ENCODE measurements at places on chromosomes 1 and 21.

DNA sequence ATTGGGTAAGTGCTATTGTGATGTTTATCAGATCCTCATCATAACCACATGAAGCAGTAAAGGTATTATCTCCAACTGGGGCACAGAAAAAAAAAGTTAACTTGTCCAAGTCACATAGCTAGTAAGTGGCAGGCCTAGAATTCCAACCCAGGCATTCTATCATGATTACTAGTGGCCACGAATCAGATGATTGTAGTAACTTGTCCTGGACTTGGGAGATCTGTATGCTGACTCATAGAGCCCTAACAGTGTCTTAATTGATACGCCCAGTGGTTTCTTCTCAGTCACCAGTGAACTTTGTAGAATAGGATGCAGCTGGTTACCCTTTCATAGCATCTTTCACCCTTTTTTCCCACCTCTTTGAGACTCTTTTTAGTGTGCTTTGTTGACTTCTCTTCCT is 91.1 kb upstream of the UBE2U start:
- no peak for DNase-seq

DNA sequence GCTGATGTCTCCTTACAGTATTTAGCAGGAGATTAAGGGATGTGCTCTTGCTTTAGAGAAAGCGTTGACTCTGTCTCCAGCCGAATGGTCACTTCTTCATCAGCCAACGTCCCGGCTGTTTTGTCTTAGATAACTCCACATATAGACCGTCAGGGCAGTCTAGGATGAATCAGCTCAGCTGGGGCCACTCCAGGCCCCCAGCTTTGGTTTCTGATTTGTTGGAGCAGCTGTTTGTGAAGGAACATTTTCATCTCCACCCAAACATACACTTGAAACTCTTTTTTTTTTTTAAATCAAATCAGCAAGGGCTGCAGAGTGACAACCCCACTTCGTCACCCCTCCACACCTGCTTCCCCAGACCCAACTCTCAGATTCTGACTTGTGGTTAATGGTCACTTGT is 206.1 kb upstream of the GALNT2 start:
- no peak for DNase-seq

- no peak for DNase-seq
Measured at GRCh38 chr1:93350322-93350721, 4.6 kb downstream of the DR1 start.

- no peak for DNase-seq
Measured at GRCh38 chr1:47738560-47739182, 258.5 kb downstream of the TRABD2B start.

DNA sequence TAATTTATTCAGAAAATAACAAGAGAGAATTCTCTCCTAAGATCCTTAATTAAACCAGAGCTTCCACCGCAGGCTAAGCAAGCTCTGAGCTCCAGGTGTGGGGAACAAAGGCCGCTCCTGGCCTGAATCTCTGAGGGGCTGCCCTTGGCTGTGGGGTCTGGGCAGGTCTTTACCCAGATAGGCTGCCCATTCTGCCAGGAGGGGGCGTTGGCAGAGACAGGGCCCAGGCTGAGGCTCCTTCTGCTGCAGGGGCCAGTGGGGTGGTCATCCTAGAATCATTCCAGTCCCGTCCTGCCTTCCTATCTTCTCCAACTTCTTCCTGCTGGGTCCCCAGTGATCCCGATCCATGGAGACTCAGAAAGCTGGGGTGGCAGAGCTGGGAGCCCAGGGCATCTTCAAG is 82.9 kb upstream of the POU3F1 start:
- no peak for DNase-seq

- no peak for DNase-seq
Measured at GRCh38 chr1:67190942-67191341, 24.7 kb downstream of the IL23R start.

DNA sequence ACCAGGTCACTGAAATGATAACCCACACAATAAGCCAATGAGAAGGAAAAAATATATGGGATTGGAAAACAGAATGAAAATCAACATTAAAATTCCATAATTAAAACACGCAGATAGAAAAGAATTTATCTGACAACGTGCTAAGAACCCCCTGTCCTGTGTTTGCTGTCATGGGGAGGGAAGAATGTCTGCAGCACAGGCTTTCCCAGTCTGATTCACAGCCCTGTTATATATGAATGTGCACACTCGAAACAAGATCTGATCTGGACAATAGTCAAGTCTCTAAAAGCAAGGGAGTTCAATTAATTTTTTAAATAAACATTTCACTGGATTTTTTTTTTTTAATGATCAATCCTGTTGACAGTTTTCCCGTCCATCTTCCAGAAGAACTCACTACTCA is 220.0 kb downstream of the RERE start:
- DNase-seq: no peak

DNA sequence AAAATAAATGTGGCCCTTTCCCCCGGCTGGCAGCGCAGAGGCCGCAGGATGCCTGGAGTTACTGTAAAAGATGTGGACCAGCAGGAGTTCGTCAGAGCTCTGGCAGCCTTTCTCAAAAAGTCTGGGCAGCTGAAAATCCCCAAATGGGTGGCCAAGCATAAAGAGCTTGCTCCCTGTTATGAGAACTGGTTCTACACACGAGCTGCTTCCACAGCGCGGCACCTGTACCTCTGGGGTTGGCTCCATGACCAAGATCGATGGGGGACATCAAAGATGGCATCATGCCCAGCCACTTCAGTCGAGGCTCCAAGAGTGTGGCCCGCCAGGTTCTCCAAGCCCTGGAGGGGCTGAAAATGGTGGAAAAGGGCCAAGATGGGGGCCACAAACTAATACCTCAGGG is 95.9 kb downstream of the LRIG2 start:
- no peak for DNase-seq

DNA sequence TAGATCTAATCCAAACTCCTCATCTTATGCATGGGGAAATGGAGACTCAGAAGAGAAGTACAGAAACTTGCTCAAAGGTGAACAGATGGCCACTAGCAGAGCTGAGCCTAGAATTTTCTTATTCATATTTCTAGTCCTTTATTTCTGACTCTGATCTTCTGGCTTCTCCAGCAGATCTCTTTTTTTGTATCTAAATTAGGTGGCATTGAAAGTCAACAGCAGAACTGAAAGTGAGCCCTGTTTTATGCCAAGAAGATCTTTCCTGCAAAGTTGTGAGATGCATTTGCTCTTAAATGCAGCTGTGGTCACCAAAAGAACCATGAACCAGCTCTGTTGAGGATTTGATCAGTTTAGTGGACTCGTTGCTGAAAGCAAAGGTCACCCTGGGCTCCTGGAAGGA is 75.5 kb downstream of the KAZN start:
- DNase-seq: no peak

DNA sequence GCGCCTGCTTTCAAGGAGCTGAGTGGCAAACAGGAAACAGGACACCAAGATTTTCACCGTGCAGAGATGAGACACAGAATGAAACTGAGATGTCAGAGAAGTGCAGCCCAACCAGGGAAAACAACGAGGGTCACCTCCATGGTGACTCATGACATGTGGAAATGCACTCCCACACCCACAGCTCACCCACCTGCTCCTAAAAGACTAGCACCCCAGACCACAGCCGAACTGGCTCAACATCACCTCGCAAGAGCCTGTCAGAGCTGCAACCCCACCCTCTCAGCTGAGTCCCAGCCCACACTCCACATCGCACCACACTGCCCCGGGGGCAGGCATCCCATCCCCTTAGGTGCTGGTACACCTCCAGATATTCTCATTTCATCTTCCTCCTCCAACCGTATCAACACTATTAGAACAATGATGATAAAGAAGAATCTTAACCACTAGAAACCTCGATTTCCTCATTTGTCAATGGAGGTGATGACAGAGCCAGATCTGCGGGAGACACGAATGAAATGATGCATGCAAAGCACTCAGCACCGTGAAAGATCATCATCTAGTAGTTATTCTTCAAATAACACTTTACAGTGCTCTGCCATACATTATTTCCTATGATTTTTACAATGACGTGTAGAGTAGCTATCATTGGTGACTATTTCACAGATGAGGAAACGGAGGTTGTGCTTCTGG is 103.2 kb downstream of the DMRTB1 start:
- no peak for DNase-seq

DNA sequence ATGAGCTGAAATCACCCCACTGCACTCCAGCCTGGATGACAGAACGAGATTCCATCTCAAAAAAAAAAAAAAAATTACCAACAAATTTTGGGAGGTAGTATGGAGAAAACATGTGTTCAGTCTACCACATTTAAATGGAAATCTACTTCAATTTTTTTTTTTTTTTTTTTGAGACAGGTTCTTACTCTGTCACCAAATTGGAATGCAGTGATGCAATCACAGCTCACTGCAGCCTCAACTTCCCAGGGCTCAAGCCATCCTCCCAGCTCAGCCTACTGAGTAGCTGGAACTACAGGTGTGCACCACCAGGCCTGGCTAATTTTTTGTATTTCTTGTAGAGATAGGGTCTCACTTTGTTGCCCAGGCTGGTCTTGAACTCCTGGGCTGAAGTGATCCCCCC is 82.1 kb downstream of the GFI1 start:
- DNase-seq: no peak
